ENCODE measurements at places on chromosomes 11 and 22.

DNA sequence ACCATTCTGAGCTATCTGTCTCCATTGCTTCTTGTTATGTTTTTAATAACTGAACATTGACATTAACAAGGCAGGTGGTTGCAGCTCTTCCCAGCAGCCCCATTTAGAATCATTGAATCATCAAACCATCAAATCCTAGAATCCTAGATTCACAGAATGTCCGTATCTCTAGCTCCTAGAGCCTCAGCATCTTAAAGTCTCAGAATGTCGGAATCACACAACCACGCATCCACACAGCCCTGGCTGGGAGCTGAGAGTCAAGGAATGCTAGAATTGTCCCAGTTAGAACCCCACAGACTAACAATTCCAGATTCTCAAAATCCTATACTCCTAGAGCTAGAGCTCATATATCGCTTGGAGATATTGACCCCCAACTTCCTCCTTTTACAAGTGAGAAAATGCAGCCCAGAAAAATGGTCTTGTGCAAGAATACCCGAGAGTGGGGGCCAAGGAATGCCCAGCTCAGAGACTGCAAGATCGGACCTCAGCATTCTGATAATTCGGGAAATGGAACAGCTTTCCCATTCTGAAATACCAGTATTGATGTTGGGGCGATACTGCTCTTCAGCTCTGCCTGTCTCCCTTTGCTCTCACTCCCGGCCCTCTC lies 38.8 kb downstream of the PDE2A start:
- no peak for DNase-seq

DNA sequence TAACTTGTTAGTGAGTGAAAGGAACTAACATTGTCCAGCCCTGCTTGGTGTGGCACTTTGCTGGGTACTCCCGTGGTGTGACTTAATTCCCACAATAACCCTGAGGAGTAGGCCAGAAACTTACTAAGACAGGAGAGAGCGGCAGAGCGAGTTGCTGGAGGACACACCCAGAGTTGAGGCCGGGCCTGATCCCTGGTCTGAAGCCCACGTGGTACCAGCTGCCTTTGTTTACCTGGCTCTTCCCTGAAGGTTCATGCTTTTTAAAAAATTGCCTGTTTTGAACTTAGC lies 594 bp downstream of the MPST start:
- DNase-seq: no peak

- DNase-seq: no peak
Observed at GRCh38 chr11:32796425-32796824, 2.0 kb upstream of the CCDC73 start.

GRCh38 chr22:23110922-23111527 lies 30.8 kb downstream of the RSPH14 start:
- peak; percentile 37 for DNase-seq

GRCh38 chr11:134478611-134479010 lies 66.6 kb upstream of the B3GAT1 start:
- DNase-seq: no peak

Data from NCI-H2081 (cell line).